ENCODE measurements at places on chromosomes 1 and 21.

- no peak for DNase-seq
Observed at GRCh38 chr1:64692911-64693310, 52.0 kb upstream of the RAVER2 start.

GRCh38 chr1:192998536-192998935 is 60.6 kb downstream of the UCHL5 start:
- DNase-seq, result no peak

- DNase-seq, result no peak
Observed at GRCh38 chr1:74412244-74412643, 100.2 kb downstream of the LRRC53 start.

DNA sequence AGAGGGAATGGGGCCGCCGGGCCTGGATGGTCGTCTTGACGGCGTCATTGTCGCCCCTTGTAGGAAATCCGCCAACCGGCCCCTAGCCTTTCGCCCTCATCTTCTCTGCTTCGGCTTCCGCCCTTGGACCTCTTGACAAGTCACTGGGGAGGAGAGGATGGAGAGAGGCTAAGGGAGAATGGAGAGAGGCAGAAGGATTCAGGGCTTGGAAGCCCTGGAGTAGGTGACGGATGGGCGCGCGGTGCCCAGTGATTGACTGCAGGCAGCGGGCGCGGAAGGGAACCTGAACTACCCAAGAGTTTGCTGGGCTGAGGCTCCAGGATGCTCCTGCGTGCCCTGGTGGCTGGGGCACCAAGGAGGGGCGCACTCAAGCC is 651 bp downstream of the PDE4B start:
- no peak for DNase-seq

DNA sequence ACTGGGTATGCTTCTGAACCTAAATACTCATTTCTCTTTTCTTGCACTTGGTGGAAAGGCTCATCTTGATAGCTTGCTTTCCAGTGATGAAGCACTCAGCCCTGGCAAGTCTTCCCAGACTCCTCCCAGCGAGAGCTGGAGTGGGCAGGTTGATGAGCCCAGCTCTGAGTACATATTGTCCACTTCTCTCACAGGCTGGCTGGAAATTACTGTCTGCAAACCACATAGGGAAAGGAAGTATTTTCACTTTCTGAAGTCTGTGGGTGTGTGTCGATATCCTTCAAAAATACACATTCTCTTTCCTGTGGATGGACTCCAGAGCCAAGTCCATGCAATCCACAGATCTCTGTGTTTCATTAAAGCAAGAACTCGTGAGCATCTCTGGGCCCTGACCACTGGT is 38.7 kb upstream of the CNTN2 start:
- DNase-seq, result no peak

DNA sequence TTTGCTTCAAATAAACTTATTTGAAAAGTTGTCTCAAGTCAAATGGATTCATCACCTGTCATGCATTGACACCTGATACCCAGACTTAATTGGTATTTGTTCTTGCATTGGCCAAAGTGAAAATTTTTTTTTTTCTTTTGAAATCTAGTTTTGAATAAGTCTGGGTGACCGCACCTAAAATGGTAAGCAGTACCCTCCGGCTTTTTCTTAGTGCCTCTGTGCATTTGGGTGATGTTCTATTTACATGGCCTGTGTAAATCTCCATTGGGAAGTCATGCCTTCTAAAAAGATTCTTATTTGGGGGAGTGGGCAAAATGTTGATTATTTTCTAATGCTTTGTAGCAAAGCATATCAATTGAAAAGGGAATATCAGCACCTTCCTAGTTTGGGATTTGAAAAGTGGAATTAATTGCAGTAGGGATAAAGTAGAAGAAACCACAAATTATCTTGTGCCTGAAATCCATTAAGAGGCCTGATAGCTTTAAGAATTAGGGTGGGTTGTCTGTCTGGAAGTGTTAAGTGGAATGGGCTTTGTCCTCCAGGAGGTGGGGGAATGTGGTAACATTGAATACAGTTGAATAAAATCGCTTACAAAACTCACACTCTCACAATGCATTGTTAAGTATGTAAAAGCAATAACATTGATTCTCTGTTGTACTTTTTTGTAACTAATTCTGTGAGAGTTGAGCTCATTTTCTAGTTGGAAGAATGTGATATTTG is 11.9 kb downstream of the TARDBP start:
- DNase-seq, result no peak

GRCh38 chr1:62406576-62406975 is 30.3 kb upstream of the USP1 start:
- no peak for DNase-seq

DNA sequence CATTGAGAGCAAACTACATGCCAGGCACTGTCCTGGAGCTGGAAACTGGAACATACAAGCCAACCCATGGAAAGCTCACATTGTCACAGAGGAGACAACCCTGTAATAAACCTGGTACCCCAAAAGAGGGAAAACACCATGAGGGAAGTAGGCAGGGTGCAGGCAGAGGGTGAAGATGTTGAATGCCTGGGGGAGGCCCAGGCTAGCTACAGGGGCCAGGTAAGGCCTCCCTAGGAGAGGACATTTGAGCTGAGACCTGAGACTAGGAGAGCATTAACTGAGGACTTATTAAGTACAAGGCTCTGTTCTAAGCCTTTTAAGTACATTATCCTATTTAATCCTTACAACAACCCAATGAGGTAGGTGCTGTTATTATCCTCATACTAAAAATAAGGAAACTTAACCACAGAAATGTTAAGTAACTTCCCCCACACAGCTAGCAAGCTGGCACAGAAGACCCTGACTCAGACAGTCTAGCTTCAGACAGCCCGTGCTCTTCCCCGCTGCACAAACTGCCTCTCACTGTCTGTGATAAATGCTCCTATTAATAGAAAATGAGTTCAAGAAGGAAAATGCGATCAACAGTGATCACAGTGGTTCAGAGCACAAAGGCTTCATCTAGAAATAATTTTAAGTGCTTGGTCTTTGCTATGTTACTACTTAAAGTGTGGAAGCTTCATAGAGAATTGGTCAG is 41.8 kb downstream of the ZNF281 start:
- DNase-seq, result no peak

DNA sequence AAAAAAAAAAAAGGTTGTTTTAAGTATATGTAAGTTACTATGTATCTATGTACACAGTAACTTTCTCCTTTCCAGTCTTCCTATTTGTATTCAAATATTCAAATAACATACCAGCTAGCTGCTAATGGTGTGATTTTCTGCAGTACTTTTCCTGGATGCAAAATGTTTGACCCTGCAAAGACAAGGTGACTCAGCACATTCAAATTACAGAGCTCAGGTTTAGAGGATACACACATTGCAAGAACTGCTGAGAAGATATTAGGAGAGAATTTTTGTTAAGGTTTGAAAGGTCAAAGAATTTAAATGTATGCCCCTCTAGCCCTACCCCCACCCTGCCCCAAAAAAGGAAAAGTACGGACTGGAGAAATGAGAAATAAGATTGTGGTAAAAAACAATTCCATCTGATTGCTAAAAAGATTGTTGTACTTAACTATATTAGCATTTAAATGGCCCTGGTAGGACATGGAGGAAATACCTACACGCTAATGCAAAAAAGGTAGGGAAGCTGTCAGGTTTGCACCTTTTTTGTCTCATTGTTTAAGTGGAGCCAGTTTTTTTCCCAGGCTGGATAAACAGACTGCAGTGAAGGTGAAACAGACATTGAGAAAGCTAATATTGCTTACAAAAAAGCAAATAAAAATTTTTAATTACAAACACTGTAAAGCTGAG is 45.6 kb downstream of the ZNF281 start:
- no peak for DNase-seq

DNA sequence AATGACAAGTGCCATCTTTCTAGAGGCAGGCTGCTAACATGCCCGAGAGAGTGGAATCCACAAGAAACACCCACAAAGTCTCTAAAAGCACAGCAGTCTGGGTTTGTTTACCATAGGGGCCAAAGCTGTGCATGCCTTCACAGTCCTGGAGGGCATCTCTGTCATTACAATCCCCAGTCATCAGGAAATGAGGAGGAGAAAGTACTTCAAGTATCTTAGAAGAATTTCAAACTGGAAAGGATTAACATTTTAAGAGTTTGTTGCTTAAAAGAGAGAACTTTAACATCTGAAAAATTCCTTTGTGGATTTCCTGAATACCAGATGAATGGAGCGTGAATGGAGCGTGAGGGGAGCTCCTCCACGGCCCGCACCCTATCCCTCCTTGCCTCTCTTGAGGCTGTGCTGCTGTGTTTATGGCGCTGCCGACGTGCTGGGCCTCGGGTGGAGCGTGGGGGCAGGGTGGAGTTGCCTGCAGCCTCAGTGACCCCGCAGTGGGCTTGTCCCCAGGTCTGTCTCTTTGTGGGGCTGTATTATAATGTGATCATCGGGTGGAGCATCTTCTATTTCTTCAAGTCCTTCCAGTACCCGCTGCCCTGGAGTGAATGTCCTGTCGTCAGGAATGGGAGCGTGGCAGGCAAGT is 23.3 kb downstream of the SLC6A17 start:
- no peak for DNase-seq

DNA sequence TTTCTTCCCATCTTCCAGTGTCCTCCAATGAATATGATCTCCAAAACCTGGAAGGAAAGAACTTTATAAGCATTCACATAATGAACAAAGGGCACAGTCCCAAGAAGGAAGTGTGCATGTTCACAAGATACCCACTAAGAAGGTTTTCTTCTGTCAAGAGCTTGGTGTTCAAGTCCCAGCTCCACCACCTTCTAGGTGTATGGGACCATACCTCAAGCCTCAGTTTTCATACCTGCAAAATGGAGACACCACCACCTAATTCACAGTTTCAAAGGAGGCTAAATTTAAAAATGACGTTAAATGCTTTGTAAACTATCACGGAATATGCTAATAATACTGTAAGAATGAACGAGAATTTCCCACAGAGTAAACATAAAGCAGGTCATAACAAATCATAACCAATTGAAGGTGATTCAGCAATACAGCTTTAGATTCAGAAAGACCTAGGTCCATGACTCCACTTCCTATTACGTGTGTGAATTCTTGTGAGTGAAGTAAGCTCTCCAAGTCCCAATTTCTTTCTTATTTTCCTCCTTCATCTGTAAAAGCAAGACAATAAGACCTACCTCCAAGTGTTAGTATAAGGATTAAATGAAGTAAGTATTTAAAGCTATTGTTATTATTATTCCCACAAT is 8.1 kb upstream of the KTI12 start:
- DNase-seq, result no peak

DNA sequence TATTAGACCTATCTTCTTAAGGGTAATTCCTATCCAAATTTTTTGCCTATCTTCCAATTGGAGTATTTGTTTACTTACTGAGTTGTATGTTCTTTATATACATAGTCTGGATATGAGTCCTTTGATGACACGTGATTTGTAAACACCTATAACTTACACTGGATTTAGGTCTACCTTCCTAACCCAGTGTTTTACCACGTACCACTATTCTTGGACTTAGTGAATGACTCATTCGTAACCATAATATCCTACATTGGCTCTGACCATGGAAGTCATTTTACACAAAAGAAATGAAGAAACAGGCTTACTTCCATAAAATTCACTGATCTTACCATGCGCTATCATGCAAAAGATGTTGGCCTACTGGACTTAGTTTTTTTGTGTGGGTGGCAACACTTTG is 23.9 kb upstream of the ZZZ3 start:
- DNase-seq, result no peak

GRCh38 chr1:208170252-208170651 is 73.9 kb downstream of the PLXNA2 start:
- DNase-seq, result no peak

GRCh38 chr1:27017207-27017606 is 4.6 kb upstream of the TENT5B start:
- no peak for DNase-seq

- no peak for DNase-seq
Observed at GRCh38 chr1:29202053-29202452, 20.4 kb upstream of the SRSF4 start.

DNA sequence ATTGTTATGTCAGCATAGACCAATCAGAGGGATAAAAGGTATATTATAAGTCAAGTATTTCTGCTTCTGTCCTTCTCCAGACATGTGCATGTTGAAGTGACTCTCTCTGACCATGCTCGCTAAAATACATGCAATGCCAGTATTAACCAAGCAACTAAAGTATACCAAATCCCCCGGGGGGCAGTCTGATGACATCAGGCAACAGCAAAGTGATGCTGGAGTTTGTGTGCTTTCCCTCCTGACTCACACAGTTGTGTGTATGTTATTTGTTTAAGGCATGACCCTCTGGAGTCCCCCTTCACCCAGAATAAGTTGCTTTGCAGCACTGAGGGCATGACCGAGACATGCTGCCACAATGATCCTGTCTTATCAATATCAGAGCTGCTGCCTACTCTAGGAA is 2.1 kb downstream of the BRINP2 start:
- no peak for DNase-seq

DNA sequence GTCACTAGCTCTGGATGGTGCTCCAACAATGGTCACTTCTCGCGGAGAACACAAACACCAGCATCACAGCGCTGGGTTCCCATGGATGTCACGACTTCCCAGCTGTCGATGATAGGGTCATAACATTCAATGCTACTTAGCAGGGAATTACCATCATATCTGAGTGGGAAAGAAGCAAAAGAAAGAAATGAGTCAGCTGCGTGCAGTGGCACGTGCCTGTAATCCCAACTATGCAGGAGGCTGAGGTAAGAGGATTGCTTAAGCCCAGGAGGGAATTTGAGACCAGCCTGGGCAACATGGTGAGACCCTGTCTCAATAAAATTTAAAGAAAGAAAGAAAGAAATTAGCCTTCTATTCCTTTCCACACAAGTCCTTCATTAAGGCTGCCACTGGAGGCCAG is 3.6 kb upstream of the RABIF start:
- no peak for DNase-seq

GRCh38 chr1:232599178-232600041 is 30.5 kb downstream of the SIPA1L2 start:
- DNase-seq, result no peak

- no peak for DNase-seq
Observed at GRCh38 chr1:39409055-39409816, 82.2 kb upstream of the BMP8A start.

GRCh38 chr1:218294546-218294945 is 9.5 kb downstream of the RRP15 start:
- no peak for DNase-seq

- DNase-seq, result no peak
Observed at GRCh38 chr1:229141689-229142377, 129.1 kb upstream of the RAB4A start.

Data from RWPE2 (cell line).